Stimulated activated CD8-positive, alpha-beta memory T cell treated with anti-CD3 and anti-CD28 coated beads, Interleukin-7, amount 100 ng/mL, for 24 hours (primary cell): ENCODE measurements at places on chromosomes 4 and X.

DNA sequence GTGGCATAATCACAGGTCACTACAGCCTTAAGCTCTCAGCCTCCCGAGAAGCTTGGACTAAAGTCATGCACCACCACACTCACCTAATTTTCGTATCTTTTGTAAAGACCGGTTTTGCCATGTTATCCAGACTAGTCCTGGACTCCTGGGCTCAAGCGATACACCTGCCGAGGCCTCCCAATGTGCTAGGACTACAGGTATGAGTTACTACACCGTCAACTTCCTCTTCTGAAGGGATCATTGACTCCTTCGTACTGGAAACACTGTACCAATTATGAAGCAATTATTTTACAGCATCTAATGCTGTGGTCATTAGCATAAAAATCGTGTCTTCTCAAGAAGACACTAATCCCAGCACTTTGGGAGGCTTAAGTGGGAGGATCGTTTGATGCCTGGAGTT is 35.2 kb downstream of the PDS5A start:
- DNase-seq = no peak

- no peak for DNase-seq
Measured at GRCh38 chrX:19750783-19751467, 136.5 kb downstream of the SH3KBP1 start.

DNA sequence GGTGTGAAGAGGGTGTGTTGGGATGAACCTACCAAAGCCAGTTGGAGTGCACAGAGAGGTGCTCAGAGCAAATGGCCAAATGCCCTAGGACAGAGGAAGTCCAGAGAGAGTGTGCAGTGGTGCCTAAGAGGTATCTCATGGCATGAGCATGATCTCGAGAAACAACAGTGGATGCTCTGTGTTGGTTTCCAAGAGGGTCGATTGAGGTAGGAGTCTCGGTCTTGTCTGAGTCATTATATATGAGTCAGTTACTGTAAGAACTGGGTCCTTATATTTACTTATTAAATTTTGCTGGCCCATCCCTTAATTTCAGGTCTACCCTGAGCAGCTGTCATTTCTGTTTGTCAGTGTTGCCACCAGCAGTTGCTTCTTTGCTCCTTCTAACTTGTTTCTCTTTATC is 86.6 kb upstream of the TMEM150C start:
- DNase-seq = no peak

GRCh38 chr4:74016068-74016467 is 17.6 kb upstream of the CXCL5 start:
- no peak for DNase-seq

- DNase-seq = no peak
Measured at GRCh38 chrX:30530606-30531005, 47.0 kb downstream of the TASL start.

- no peak for DNase-seq
Measured at GRCh38 chrX:20665481-20665880, 398.8 kb upstream of the RPS6KA3 start.

DNA sequence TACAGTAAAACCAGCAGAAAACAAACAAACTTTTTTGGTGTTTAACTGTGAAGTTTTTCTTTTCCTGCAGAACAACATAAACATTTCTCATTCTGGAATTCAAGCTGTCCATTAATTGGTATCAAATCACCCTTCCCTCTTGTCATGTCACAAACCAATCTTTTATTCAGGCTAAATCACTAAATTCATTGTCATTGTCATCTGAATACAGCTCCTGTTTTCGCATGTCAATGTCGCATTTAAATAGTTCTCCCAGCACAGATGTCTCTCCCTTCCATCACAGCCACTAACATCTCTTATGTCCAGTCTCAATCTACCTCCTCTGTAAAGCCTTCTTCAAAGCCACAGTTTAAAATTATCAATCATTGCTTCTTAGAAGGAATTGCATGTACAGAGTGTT is 192.1 kb upstream of the PCDH10 start:
- DNase-seq = no peak

GRCh38 chr4:101083131-101083530 is 264.2 kb downstream of the PPP3CA start:
- no peak for DNase-seq

GRCh38 chr4:142339053-142339452 is 507.0 kb downstream of the INPP4B start:
- DNase-seq = no peak

- no peak for DNase-seq
Measured at GRCh38 chr4:140725556-140725955, 30.6 kb downstream of the TBC1D9 start.

DNA sequence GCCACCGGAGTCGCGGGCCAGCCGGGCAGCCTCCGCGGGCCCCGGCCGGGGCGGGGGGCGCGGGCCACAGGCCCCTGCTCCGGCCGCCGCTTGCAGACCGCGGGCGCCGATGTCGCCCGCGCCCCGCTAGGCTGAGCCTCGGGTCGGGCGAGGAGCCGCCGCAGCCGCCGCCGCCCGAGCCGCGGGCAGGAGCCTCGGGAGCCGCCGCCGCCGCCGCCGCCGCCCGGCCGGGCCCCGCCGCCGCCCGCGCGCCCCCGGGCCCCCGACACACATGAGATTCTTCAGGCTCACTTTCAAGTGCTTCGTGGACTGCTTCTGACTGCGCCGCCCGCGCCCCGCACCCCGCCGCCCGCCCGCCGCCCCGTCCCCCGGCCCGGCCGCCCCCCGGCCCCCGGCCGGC is 345 bp downstream of the SLC6A8 start:
- DNase-seq = no peak

DNA sequence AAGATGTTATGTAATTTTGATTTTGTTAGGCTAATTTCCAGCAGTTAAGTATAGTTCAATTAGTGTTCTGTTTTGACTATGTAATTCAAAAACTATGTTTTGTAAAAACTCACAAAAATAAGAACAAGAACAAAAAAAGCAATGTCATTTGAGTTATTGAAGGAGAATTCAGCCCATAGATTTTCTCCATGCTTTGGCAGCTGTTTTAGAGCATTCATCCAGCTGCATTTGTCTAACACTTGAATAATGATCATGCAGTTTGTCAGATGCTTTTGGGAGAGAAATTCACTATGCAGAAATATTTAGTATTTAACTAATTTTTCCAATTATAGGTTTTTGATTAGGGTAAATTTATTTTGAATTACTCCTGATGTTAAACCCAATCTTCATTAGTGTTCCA is 14.2 kb downstream of the CPE start:
- DNase-seq = no peak
